IPS DF 6.9 (cell line): ENCODE measurements at places on chromosomes 11 and 22.

DNA sequence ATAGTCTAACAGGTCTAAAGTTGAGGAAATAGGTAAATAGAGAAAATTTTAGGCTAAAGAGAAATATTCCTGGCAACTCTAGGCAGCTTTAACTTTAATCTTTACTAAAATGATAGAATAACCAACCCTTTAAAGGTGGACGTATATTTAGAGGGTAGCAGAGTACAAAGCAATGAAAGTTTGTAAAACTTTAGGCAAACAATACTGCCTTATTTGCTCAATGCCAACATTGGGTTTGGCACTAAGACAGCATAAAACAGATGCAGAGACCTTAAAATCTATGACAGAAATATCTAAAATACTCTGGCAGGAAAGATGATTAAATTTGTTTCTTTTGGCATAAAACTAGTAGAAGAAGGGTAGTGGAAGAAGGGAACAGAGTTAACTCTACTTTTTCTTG is 70.7 kb downstream of the EMSY start:
- DNase-seq: no peak

DNA sequence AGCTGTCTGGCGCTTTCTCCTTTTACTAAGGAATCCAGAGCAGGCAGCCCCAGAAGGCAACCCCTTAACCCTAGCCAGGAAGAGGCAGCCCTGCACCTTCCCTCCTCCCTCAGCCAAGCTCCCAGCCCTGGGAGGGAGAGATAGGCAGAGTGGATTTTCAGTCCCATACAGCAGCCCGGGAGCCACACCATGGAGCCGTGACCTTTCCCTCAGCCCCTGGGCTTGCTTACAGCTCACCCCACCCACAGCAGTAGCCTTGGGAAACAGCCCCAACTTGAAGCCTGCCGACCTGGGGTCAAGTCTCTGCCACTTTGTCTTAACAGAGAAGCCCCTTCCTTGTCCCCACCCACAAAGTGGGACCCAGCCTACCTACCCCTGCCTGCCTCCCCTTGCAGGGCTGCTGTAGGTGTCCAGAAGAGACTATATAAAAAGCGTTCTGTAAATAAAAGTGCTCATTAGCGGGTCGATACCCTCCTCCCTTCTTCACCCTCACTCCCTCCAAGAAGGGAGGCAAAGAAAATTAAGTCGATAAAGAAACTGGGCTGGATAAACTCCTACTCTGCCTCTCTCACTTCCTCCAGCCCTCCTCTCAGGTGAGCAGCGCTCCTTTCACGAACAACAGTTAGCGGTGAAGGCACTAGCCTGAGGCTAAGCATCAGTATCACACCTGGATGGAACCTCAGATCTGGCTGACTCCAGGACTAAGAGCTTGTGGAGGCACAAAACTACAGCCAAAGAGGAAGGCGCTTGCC is 4.2 kb downstream of the TST start:
- no peak for DNase-seq

- no peak for DNase-seq
Measured at GRCh38 chr11:21289686-21290085, 620.3 kb downstream of the NELL1 start.

DNA sequence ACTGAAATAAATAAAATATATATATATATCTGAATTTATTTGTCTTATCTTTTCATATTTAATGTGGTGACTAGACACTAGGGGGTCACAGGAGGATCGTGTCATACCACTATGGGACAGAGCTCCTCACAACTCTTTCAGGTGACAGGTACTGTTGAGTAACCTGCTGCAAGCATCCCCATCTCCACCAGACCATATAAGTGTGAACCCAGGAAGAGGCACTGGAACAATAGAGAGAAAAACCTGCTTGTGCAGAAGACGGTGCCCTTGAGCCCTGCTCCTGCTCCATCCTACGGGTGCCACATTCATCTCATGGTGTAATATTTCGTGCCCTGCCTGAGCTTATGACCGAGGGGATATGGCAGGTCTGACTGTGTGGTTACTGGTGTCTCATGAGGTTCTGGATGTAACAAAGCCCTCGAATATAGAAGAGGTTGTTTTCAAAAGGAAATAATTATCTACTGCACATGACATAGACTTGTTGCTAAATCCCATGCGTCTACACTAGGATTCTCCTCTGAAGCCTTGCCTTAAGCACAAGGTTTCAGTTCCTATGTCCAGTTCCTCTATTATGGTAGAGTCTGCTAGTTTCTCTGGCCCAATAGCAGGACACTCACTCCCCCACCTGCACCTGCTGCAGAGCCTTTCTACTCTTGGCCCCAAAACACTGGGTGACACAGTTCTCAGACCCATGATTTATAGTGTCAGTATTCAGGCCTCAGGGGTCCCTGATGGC is 70.4 kb downstream of the GGTLC2 start:
- DNase-seq: no peak

GRCh38 chr22:46007848-46008261 is 30.9 kb upstream of the WNT7B start:
- no peak for DNase-seq

DNA sequence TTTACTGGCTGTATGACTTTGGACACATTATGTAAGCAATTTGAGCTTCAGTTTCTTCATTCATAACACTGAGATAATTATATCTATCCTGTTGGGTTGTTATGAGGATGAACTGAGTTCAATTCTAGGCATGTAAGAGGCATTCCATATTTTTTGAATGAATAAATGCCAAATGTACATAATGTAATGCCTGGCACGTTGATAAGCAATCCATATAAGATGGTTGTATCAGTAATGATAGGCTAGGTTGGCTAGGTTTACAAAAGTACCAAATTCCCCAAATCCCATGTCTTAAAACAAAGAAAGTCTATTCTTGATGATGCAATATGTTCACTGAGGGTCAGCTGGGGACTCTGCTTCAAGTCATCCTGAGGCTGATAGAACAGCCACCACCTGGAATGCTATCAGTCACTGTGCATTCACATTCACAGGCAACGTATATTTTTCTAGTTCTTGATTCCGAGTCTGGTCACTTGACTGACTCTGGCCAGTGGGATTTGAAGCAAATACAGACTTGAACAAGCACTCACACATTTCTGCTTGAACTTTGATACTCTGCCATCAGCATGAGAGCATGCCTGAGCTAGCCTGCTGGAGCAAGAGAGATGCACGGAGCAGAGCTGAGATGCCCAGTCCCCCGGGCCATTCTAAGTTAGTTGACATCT is 104.0 kb upstream of the TIMP3 start:
- no peak for DNase-seq

GRCh38 chr11:43948341-43949225 is 6.1 kb downstream of the C11orf96 start:
- no peak for DNase-seq

- DNase-seq: no peak
Measured at GRCh38 chr11:73965764-73966121, 14.9 kb downstream of the DNAJB13 start.

DNA sequence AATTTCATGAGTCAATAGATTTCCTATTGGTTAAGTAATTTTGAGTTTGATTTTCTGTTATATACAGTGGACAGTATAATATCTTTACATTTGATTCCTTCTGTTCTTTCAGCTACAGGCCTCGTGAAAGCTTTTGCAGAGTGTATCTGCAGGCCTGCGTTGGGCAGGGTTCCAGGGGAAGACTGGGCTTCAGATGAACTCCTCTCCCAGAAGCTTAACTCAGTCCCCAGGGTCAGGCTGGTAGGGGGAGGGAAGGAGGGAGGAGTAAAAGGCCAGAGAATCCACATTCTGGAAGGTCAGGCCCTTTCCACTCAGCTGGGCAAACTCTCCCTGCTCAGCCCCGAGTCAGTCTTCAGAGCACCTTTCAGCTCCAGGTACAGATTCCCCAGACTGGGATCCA is 100.4 kb upstream of the NECTIN1 start:
- DNase-seq: no peak

DNA sequence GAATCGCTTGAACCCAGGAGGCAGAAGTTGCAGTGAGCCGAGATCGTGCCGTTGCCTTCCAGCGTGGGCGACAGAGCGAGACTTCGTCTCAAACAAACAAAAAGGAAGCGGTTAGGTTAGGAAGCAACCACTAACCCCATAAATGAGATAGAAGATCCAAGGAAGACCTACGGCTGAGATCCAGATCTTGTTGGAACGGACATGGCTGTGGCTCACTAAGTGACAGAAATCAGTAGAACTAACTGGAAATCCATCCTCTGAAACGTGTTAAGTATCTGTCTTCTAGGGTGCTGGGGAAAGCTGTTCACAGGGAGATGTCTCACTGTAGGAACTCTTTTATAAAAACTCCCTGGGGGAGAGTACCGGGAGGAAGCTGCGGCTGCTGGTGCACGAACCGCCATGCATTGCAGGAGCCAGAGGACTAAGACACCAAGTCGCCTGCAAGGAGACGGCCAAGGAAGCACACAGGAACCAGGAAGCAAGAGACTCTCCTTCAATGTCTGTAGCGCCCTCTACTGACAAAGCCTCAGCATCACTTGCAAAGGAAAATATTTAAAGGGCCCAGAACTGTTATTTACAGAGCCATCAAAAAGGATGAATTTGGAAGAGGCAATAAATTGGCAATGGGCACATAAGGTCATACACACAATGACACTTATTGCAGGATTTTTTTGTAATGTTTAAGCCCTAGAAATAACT is 16.9 kb upstream of the SPTY2D1 start:
- DNase-seq: peak; percentile 55

GRCh38 chr11:1207401-1208143 is 15.3 kb upstream of the MUC5B start:
- no peak for DNase-seq
